ENCODE measurements at places on chromosomes 5 and 9.
A peak's percentile ranks its signal among the peaks of the same experiment; 100 is the strongest.

DNA sequence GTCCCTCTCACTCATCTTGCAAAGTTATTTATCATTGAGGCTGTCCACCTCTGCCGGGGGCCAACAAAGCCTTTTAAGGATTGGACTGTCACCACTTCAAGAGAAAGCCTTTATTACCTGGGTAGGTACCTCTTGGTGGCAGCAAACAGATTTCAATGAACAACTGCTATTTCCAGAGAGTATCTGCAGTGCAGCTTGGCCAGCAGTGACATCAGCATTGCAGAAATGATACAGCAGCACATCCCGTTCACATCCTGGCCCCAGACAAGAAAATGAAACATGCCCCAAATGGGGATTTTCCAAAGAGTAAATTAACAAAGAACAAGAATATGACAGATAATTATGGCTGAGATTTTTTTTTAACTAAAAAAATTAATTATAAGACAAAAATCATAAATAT lies 2.3 kb upstream of the SPATA6L start:
- DNase-seq, result no peak

- no peak for DNase-seq
These were observed 32.3 kb downstream of the MACIR start for GRCh38 chr5:103290846-103291245.

- no peak for DNase-seq
These were observed 83.2 kb upstream of the MYO10 start for GRCh38 chr5:17019324-17019723.

- DNase-seq, result no peak
These were observed 2.4 kb downstream of the TLR4 start for GRCh38 chr9:117706421-117707116.

DNA sequence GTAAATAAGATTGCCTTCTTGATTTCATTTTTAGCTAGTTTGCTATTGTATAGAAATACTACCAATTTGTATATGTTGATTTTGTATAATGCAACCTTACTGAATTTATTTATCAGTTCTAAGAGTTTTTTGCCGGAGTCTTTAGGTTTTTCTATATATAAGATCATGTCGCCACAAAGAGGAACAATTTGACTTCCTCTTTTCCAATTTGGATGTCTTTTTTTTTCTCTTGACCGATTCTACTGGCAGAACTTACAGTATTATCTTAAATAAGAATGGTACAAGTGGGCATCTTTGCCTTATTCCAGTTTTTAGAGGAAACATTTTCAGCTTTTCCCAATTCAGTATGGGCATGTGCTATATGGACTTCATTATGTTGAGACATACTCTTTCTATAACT lies 624.7 kb upstream of the ACO1 start:
- DNase-seq, result no peak

DNA sequence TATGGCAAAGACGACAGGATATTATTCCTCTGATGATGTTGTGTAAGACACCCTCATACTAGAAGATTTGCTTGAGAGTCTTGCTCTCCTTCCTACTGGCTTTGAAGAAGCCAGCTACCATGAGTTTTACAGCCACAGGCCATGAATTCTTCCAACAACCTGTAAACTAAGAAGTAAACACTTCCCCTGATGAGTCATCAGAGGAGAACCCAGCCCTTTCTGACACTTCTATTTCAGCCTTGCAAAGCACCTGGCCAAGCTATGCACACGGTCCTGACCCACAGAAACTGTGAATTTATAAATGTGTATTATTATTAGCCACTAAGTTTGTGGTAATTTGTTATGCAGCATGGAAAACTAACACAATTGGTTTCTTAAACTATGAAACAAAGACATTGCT lies 288.8 kb upstream of the ADAMTSL1 start:
- no peak for DNase-seq

GRCh38 chr9:70398145-70398556 lies 16.3 kb downstream of the KLF9 start:
- DNase-seq, result no peak

GRCh38 chr5:170630711-170631141 lies 126.9 kb downstream of the KCNIP1 start:
- DNase-seq, result no peak

- DNase-seq, result no peak
These were observed 114.8 kb downstream of the ZNF622 start for GRCh38 chr5:16350816-16351215.

DNA sequence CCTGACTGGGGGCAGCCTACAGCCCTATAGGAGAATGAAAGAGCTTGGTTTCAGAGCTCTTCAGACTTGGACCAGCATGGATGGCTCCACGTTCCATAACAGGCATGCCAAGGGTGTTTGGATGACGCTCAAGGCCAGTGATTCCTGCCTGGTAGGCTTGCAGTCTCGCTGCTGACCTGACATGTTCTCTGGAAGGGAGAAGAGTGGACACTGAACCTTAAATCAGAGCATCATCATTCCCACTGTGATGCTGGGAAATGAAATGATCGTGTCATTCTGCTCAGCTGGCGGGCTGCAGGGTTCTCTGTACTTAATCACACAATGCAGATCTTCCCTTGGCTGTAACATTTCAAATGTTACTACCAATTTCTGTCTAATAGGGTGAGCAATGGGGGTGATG lies 57.0 kb downstream of the CFAP90 start:
- DNase-seq, result no peak

DNA sequence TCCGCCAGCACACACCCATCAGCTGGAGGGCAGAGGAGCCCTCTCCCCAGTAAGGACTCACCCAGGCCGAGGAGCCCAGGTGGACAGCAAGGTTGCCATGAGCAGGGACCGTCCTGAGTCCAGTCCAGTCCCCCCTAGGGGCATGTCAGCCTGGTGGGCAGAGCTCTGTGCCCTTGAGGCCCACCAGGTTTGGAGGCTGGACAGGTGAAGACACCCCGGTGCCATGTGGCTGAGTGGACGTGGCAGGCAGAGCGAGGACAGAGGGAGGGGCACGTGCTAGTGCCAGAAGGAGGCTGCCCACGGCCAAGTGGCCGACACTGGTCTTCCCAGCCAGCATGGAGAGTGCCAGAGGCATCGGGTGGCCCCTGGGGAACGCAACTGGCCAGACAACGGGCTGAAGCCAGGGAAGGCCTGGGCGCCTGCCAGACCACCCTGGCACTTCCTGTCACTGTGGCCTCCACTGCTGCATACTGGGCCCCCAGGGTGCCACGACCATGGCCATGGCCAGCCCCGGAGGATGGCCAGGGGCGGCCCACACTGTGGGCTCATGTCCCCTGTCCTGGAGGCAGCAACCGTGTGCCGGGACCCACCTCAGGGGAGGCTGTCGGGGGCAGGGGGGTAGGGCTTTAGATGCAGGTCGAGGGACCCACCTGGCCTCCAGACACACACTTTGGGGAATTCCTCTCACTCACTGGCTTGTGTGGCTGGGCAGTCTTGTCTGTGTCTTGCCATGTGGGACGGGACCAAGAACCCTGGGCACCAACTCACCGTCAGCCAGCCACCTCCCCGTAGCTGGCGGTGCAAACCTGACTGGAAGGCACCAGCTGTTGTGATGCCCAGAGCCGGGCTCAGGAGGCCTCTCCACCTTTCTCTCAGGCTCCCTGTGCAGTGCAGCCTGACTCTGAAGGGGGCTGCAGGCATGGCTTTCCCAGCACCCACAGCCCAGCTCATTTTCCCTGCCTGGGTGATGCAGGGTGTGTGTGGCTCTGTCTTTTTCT lies 42.3 kb upstream of the LPCAT1 start:
- no peak for DNase-seq

GRCh38 chr9:96171728-96172127 lies 130.2 kb downstream of the HSD17B3 start:
- no peak for DNase-seq

GRCh38 chr9:129109952-129110739 lies 447 bp downstream of the CRAT start:
- peak; percentile 16 for DNase-seq

DNA sequence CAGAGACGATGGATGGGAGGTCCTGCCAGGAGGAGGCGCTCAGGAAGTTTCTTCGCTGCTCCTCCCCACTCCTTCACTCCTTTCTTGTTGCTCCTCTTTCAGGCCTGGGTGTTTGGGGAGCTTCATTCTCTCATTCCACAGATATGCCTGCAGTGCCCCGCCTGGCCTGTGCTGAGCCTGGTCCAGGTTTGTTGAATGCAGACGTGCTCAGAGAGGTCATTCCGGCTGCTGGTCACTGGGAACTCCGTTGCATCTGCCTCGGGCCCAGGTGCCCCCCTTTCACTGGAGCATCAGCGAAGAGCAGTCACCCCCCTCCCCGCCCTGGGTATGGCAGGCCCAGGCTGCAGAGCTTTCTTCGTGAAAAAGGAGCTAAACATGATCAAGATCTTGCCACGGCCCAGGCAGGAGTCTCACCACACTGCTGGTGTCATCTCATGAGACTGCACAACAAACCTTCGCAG lies 15.5 kb downstream of the SURF6 start:
- DNase-seq, result no peak

- no peak for DNase-seq
These were observed 683.8 kb downstream of the LRRC70 start for GRCh38 chr5:63262185-63262981.

GRCh38 chr9:106583751-106584150 lies 279.2 kb upstream of the ZNF462 start:
- no peak for DNase-seq

DNA sequence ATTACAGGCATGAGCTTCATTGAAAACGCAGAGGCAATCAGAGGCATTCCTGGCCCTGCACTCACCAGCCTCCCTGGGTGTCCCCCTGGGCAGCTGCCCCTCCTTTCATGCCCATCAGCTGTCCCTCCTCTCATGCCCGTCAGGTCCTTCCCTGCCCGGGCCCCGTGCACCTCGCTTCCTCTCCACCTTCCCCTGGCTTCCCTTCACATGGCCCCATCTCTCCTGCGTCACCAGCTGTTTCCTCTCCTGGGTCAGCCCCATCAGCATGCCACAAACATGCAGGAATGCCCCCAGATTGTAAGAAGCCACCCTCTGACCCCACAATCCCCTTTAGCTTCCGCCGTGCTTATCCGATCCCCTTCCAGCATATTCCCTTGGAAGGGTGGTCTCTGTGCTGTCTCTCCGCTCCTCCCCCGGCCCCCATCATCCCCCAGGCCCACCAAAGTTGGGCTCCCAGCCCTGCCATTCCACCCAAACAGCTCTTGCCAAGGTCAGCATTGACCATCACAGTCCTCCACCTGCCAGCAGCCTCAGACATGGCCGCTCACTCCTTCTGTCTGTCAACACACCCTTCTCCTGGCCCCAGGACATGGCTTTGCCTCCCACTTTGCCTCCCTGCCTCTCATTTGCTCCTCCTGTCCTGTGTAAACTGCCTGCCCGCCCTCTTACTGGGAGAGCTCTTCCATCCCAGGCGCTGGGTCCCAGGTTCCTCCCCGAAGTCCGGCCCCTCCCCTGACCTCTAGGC lies 98.6 kb upstream of the IER5L start:
- DNase-seq, result no peak

DNA sequence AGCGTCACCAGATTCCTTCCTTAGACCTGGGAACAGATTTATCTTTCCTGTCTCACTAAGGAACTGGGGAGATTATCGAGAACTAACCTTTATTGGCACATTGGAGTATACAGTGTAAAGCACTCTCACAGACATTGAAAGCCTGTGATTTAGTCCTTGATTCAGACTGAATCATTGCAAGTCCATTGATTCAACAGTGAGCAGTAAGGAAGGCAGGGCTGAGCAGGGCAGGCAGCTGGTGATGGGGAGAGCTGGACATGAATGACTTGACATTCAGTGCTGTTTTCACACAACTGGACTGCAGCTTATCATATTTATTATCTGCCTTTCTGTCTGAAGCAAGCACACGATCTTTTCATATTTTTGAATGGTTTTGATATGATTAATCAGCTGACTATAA lies 16.2 kb downstream of the ISOC1 start:
- no peak for DNase-seq

DNA sequence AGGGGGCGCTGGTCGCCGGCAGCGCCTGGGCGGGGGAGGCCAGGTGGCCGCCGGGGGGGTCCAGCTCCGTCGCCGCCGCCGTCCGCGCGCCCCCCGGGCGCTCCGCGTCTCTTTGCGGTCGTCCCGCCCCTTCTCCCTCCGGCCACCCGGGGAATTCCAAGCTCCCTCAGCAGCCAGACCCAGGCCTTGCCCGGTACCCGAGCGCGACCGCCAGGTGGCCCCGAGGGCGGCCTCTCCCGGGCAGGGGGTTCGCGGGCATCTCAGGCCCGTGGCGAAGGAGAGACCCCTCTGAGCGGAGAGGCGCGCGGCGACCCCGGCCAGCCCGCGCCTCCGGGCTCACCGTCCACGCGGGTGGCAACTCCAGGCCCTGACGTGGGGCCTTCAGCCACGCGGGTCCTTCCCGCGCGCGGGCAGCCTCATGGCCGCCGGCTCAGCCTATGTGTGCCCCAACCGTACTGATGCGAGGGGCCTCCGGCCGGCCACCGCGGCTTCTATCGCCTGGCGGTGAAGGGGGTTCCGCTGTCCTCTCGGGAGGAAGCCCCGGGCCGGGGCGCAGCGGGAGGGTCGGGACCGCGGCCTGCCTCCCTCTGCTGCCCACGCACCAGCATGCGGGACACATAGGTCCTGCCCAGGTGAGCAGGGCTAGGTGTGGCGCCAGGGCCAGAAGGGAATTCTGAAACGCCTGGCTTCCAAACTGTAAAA lies 529 bp upstream of the NRARP start:
- no peak for DNase-seq

- DNase-seq, result peak; percentile 69
These were observed 665 bp downstream of the RASA1 start for GRCh38 chr5:87268126-87268969.

DNA sequence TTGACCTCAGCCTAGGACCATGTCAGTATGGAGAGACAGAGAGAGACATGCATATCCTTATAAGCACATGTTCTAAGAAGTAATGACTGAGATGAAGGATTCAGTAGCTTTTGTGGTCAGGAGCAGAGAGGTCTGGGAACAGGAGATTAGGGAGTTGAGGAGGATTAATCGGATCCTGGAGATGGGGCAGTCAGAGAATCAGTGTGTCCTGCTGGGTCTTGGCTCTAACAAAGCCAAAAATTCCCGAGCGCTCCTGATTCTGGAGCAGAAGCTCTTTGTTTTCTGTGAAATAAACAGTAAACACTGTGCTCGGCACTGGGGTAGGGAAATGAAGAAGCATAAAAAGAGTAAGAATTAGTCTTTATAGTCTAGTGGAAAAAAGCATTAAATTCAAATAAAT lies 520.0 kb upstream of the CLINT1 start:
- DNase-seq, result no peak

DNA sequence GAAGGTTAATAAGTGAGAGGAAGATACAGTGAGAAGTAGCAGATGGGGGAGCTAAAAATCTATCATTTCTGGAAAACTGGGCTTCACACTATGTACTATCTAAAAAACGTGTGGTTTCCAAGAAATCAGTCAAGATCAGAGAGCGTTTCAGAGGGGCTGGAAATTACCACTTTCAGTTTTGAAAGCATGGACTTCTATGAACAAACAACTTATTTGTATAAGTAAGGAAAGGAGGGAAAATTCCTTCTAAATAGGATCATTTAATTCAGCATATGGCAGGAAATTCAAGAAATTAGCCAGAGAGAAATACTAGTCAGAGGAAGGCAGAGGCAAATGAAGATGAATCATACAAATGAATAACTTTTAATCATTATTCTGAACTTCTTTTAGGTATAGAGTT lies 11.3 kb downstream of the TNC start:
- DNase-seq, result no peak

- DNase-seq, result no peak
These were observed 473 bp downstream of the IRGM start for GRCh38 chr5:150846654-150847333.
